Muscle of leg (tissue), 16 donors: ENCODE measurements at places on chromosomes 1 and 21. TPM values are rescaled to one million over a fixed set of nuclear protein-coding genes. Genes with fewer than 3 reads are reported as not detected.
A peak's percentile ranks its signal among the peaks of the same experiment; 100 is the strongest.

Gene LCE1E
- not detected for total RNA-seq

- peaks cover 8% of the 10 kb centered on the region for H3K36me3 ChIP-seq
- no peaks in the 10 kb centered on the region for H3K27me3 ChIP-seq
- H3K27ac ChIP-seq: no peak overlapping the region
- DNase-seq: no peak
Observed at GRCh38 chr1:112929979-112930378, 26.0 kb downstream of the SLC16A1 start.

Gene SV2A
- 2.7 TPM for total RNA-seq

DNA sequence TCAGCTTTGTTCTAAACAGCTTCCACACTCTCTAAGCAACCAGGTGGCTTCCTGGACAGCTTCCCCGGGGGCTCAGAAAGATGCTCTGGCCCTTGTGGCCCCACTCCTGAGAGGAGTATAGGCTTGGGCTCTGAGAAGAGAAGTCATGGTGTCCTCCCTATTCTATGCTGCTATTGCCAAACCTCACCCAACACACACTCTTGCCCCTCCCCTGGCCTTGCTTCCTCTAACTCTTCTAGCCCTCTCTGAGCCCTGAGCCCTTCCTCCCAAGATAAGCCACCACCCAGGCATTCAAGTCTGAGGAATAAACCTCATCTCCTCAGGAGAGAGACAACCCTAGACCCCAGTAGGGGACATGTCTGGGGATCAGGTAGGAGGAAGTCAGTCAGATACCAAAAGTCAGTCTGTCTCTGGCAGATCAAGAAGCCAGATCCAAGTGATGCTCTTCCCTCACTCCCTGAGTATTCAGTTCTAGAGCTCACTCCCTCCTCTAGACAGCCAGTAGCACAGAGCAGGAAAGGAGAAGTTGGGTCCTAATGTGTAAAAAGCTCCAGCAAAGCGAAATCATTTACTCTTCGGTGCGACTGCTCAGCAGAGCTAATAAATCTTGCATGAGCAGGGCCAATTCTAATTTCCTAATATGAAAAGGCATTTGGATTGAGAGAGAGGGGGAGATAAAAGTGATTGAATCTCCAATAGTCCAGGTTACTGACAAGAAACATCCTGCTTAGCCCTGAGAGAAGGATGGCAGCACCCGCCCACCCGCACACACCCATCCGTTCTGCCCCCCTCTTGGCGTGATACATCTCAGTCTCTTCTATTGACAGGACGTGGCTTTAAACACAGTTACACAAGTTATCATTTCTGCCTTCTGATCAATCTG lies 50.5 kb downstream of the DMAP1 start:
- no peak overlapping the region for H3K4me3 ChIP-seq
- H3K27ac ChIP-seq: no peak overlapping the region
- peaks cover 4% of the 10 kb centered on the region for H3K36me3 ChIP-seq
- no peak for DNase-seq
- H3K4me1 ChIP-seq: peaks cover 18% of the 10 kb centered on the region

DNA sequence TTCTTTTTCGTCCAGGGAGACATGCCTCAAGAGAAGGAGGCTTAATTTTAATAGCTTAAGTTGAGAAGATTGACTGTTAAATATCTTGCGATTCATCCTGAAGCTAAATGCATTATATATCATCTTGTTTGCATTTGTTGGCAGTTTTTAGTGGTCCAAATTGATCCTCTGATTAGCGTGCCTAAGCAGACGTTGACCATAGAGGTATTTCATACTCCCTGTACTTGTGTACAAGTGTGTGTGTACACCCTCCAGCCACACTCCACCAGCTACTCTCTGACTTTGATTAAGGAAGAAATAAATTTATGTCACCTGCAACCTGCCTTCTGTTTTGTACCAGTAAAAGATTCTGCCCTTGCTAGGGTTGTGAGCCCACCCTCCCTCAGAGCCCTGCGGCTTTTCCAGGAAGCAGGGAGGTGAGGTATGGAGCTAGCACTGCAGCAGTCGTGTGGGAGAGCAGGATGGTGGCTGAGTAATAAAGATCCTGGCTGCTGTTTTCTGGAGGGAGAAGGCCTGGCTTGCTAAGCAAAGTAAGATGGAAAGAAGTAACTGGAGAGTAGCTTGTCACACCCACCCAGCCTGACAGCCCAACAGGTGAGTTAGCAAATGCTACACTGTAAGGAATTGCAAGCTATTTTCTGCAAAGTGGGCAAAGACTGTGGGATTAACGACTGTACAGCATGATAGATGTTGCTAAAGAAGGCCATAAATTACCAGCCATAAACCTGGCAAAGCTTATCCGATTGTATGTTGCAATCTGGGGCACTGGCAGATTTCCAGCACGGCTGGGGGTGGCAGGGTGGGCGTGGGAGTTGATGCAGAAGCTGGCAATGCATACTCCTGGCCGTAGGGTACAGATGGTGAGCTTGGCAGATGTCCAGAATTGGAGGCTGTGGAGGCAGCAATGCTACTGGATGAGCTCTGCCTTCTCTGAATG lies 170.2 kb downstream of the TNR start:
- DNase-seq: peak; percentile 40
- H3K4me1 ChIP-seq: peaks cover 10% of the 10 kb centered on the region
- H3K27ac ChIP-seq: no peak overlapping the region
- no peak overlapping the region for H3K4me3 ChIP-seq
- H3K27me3 ChIP-seq: no peaks in the 10 kb centered on the region
- H3K36me3 ChIP-seq: no peaks in the 10 kb centered on the region

DNA sequence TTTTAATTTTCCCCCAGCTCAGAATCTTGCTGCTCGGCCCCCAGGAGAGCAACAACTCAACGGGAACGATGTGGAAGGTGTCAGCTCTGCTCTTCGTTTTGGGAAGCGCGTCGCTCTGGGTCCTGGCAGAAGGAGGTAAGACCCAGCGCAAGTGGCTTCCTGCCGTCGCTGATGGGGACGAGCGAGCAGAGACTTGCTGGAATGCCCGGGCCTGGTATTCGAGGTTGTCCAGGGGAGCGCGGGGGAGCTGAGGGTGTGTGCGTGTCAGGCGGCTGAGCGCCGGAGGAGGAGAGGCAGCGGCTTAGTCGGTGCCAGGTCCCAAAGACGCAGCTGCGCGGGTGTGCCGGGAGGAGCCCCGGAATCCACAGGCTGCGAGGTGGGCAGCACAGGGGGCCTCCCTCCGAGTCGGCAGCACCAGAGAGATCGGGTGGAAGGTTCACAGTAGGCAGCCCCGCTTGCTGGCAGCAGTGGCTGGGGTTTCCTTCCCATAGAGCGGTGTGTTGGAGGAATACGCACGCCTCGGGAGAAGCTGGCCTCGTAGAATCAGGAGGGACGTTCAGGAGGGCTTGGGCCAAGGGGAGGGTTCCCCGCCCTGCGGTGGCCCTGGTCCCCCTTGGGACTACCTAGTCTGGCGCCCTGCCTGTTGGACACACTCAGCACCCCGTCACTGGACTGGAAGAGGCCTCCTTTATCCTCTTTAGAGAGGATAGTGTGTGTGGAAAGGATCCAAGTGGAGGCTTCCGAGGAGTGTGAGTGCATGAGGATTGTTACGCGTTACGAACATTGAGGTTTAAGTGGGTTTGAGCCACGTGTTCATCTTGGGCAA lies 547 bp downstream of the PDPN start:
- peak overlapping the region; percentile 90 for H3K27ac ChIP-seq
- H3K36me3 ChIP-seq: no peaks in the 10 kb centered on the region
- peak overlapping the region; percentile 77 for H3K4me3 ChIP-seq
- DNase-seq: peak; percentile 78
- H3K27me3 ChIP-seq: peaks cover 22% of the 10 kb centered on the region
- peaks cover 32% of the 10 kb centered on the region for H3K4me1 ChIP-seq

GRCh38 chr21:14581902-14582457 lies 35.9 kb upstream of the SAMSN1 start:
- no peaks in the 10 kb centered on the region for H3K4me1 ChIP-seq
- no peak overlapping the region for H3K27ac ChIP-seq
- no peaks in the 10 kb centered on the region for H3K27me3 ChIP-seq
- no peak for DNase-seq

Gene CRABP2
- 268 TPM for total RNA-seq

DNA sequence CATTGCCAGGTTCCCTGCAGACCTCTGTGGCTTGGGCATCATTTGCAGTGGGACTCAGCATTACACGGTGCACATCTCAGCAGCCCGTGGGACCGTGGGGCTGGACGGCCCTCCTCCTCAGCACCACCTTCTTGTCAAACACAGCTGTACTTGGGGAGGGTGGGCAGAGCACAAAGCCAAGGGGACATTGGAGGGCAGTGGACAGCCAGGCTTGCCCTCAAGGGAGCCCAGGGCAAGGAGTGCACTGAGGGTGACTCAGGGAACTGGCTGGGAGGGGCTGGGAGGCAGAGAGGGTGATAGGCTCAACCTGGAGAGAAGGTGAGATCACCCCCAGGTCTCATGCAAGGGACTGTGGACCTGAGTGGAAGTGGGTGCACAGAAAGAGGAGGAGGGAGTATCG lies 3.4 kb downstream of the CAPN9 start:
- no peak overlapping the region for H3K4me3 ChIP-seq
- no peaks in the 10 kb centered on the region for H3K36me3 ChIP-seq
- no peaks in the 10 kb centered on the region for H3K27me3 ChIP-seq
- no peak for DNase-seq
- no peak overlapping the region for H3K27ac ChIP-seq

DNA sequence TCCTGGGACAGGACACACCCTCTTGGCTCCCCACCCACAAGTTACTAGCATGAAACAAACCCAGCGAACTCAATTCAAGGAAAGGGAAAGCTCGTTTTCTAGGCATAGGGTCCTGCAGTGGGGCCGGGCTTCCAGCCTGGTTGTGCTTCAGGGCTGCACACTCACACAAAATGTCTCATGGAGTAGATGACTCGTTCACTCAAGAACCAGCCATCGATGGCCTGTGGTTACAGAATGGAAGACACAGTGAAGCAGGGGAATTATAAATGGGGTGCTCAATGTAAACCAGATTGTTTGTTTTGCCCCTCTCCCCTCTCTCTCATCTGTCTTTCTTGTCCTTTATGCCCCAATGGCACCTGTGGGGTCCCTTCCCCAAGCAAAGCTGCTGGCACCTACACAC lies 56.0 kb upstream of the COX20 start:
- H3K27ac ChIP-seq: no peak overlapping the region
- no peaks in the 10 kb centered on the region for H3K4me1 ChIP-seq

Gene ANKRD45
- 0.53 TPM for total RNA-seq

DNA sequence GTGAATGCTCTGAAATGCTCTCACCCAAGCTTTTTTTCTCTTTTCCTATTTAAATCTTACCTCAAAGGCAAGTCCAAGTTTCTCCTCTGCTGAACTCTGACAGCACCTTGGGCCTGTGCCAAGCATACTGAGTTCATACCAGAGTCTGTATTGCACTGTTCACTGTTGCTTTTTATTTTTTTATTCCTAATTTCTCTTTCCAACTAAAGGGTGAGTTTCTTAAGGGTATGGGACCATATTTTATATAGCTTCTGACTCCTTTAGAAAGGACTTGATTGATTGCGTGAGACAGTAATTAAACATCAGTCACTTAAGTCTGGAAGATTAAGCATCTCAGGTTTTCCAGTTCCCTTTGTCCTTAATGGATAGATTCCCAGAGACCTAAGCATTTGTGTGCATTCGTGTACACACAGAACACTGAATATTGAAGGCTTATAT lies 69.9 kb downstream of the CACHD1 start:
- DNase-seq: peak; percentile 69
- peak overlapping the region; percentile 88 for H3K27ac ChIP-seq
- no peaks in the 10 kb centered on the region for H3K27me3 ChIP-seq
- H3K4me3 ChIP-seq: no peak overlapping the region
- peaks cover 21% of the 10 kb centered on the region for H3K4me1 ChIP-seq

Gene GCSAML
- 0.09 TPM for total RNA-seq

- peaks cover 36% of the 10 kb centered on the region for H3K4me1 ChIP-seq
- no peak overlapping the region for H3K4me3 ChIP-seq
- no peak overlapping the region for H3K27ac ChIP-seq
- no peak for DNase-seq
- no peaks in the 10 kb centered on the region for H3K36me3 ChIP-seq
- H3K27me3 ChIP-seq: no peaks in the 10 kb centered on the region
Observed at GRCh38 chr1:203559523-203559922, 65.6 kb downstream of the OPTC start.

Gene MNDA
- total RNA-seq: 2.0 TPM

Gene MCOLN3
- total RNA-seq: 1.1 TPM

Gene ANKRD65
- 13.9 TPM for total RNA-seq

Gene INAVA
- 1.2 TPM for total RNA-seq

- H3K27me3 ChIP-seq: no peaks in the 10 kb centered on the region
- H3K4me1 ChIP-seq: no peaks in the 10 kb centered on the region
- no peak overlapping the region for H3K27ac ChIP-seq
- H3K4me3 ChIP-seq: no peak overlapping the region
- H3K36me3 ChIP-seq: no peaks in the 10 kb centered on the region
Observed at GRCh38 chr1:64801851-64802523, 57.1 kb downstream of the RAVER2 start.

- H3K27me3 ChIP-seq: no peaks in the 10 kb centered on the region
- no peaks in the 10 kb centered on the region for H3K36me3 ChIP-seq
- peaks cover 21% of the 10 kb centered on the region for H3K4me1 ChIP-seq
- H3K4me3 ChIP-seq: no peak overlapping the region
Observed at GRCh38 chr21:39097335-39097861, 85.9 kb downstream of the PSMG1 start.

Gene NUDT4B
- total RNA-seq: 0.98 TPM

GRCh38 chr1:219880765-219881457 lies 47.4 kb downstream of the SLC30A10 start:
- DNase-seq: no peak
- H3K27ac ChIP-seq: no peak overlapping the region
- no peak overlapping the region for H3K4me3 ChIP-seq
- H3K27me3 ChIP-seq: no peaks in the 10 kb centered on the region

- H3K36me3 ChIP-seq: no peaks in the 10 kb centered on the region
- H3K4me1 ChIP-seq: no peaks in the 10 kb centered on the region
- H3K4me3 ChIP-seq: no peak overlapping the region
- peaks cover 46% of the 10 kb centered on the region for H3K27me3 ChIP-seq
- no peak overlapping the region for H3K27ac ChIP-seq
Observed at GRCh38 chr1:36851087-36851486, 183.2 kb downstream of the GRIK3 start.

DNA sequence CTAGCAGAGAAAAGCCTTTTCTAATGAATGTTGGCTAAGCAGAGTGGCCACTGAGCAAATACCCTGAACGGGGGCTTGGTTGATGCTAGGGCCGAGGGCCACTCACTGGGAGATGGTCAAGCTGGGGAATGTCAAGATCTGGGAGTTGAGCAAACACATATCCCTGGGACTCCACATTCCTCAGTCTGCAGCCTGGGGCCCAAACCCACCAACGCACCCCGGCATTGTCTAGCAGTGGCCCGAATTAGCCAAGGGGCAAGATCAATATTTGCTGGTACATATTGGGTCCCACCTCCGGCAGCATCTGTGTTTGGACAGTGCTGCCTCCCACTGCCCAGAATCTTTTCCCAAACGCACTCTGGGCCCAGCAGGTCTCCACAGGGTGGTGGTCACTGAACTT lies 144.1 kb downstream of the TRABD2B start:
- H3K27ac ChIP-seq: no peak overlapping the region
- peaks cover 7% of the 10 kb centered on the region for H3K4me1 ChIP-seq
- no peak for DNase-seq
- no peaks in the 10 kb centered on the region for H3K27me3 ChIP-seq
- no peaks in the 10 kb centered on the region for H3K36me3 ChIP-seq

Gene CAMTA1
- total RNA-seq: 36.4 TPM
